Common myeloid progenitor, CD34-positive (primary cell): ENCODE measurements at places on chromosomes 7 and 10.

DNA sequence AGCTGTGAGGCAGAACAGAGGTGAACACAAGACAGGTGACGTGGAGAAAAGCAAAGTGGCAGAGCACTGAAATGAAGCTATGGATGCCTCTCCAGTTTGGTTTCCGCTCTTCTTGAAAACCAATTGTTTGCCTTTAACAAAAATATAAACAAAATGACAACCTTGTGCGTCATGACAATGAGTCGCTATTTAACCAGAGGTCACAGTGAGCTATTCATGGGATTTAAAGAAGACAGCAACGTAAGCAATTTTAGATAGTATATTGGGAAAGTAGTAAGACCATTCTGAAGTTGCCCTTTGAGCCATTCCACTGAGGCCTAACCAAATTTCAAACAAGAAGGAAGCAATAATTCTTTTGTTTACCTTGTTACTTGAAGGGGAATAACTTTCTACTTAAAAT is 15.2 kb upstream of the LRRTM3 start:
- no peak for DNase-seq

DNA sequence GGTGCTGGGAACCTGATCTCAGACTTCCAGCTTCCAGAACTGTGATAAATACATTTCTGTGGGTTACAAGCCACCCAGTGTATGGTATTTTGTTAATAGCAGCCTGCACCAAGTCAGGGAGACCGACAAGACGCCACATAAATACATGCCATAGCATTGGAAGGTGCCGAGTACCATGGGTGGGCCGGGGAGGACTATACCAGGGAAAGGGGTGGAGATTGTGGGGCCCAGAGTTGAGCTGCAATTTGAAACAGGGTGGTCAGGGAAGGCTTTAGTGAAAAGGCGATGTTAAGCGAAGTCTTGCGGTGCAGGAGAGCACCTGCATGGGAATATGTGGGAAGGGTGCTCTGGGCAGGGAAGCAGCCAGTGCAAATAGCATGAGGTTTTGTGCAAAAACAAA is 88.9 kb upstream of the LRRC4 start:
- DNase-seq, result no peak

DNA sequence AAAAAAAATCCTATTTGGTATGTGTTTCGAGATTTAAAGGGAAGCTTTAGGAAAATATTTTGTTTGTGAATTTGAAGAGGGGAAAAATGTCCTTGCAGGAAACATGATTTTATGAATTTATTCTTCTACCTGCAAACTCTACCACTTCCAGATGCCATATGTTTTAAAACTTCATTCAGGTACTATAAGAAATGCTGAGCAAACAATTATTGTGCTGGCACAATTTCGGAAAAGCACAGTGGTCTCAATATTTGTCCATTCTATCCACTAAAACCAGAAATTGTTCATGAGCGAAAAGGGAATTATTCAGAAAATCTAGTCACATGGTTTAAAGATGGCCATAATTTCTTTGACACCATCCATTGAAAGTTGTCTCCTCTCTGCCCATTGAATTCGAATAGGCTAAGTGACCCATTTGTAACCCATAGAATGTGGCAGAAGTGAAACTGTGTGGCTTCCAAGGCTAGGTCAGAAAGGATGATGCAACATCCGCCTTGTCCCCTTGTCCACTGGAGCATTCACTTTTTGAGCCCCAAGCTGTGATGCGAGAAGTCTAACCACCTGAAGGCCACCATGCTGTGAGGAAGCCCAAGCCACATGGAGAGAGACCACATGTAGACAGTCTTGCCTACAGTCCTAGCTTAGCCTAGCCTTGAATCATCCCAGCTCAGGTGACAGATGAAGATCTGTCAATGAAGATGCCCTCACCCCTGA is 189.8 kb upstream of the PRKCQ start:
- DNase-seq, result no peak

DNA sequence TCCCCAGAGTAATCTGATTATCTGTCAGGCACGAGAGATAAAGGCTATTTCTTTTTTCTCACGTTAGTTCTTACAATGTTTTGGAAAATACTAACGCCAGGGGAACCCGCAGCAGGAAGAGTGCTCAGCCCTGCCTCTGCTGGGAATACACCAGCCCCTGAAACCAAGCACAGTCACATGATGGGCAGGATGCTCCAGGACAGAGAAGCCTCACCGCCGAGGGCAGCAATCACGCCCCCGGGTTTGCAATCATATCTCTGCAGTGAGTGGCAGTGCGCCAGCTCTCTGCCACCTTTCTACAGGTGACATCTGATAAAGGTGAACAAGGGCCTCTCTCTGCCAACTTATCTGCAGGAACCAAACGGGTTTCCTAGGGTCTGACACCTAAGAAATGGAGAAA is 39.8 kb downstream of the BRI3 start:
- DNase-seq, result no peak

DNA sequence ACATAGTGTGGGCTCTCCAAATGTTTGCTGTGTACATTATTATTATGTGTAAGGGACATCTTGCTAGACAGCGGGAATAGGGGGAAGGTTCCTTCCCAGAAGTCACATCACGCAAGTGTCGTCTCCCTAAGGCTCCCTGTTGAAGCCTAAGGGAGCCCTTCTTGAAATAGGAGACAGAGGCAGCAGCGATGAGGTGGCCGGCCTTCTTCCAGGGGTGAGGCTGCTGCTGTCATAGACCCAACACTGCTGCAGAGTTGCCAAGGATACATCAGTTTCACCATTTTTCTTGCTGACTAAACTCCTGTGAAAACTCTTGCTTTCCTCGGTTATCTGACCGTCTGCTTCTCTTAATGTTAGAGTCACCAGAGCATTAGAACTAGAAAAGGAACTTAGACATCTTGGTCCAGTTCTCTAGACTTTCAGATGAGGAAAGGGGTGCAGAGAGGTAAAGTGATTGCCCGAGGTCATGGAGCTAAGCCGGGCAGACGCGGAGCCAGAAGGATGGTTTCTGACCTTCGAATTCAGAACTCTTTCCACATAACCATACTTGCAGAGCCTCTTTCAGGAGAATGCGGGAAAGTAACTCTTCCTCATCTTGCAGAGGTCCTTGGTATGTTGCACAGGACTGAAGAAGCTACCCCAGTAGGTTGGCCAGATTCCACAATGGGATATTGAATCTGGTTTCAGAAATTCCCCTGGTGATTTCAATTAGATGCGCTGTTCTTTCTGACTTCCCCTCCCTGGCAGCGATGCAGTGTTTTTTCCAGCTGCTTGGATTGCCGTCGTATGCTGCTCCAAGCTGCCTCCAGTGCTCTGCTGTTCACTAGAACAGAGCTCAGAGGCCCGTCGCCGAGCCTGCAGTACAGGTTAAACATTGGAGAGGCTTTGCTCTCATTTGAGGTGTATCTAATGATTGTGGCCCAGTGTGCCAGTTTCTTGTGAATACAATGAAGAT is 217.1 kb downstream of the CAMK1D start:
- DNase-seq, result no peak
